ENCODE measurements at places on chromosomes 11 and 22.
A peak's percentile ranks its signal among the peaks of the same experiment; 100 is the strongest.

GRCh38 chr11:70046089-70046488 is 32.0 kb upstream of the ANO1 start:
- DNase-seq, result no peak

DNA sequence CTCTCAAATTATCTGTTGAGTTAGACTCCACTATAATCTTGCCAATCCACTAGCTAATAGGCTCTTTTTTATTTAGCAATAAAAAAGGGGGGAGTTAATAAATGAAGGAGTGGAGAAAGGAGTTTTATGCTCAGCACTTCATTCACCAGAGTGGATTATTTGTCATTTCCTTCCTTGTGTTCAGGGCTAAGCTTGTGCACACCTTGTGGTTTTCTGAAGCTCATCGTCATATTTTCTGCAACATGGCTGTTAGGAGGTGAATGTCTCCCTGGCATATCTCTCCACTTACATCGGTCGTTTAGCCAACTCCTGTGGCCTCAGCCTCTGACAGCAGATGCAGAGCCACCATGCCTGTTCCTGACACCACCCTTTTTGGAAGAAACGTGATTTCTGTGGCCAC is 83.9 kb upstream of the MTNR1B start:
- DNase-seq, result no peak

- no peak for DNase-seq
Measured at GRCh38 chr22:40685406-40685805, 6.1 kb downstream of the MCHR1 start.

GRCh38 chr22:43858156-43858895 is 4.0 kb downstream of the SULT4A1 start:
- DNase-seq, result no peak

- DNase-seq, result no peak
Measured at GRCh38 chr22:47000256-47000655, 237.8 kb downstream of the TBC1D22A start.

DNA sequence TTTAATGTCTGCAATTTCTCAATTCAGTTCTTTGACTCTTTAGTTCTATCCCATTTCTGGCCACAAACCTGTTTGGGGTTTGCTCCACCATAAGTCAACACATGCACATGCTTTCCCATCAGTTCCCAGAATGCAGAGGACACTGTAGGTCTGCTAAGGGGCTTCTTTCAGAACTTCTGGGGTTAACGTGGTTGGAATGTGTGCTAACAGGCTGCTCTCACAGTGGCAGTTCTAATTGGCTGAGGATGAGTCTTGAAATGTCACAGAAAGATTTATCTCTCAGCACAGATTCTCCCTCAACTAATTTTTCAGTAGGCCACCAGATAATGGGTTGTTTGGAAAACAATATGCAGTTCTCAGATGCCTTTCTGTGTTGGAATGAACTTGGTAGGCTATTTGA is 703.4 kb downstream of the NTM start:
- DNase-seq, result no peak

DNA sequence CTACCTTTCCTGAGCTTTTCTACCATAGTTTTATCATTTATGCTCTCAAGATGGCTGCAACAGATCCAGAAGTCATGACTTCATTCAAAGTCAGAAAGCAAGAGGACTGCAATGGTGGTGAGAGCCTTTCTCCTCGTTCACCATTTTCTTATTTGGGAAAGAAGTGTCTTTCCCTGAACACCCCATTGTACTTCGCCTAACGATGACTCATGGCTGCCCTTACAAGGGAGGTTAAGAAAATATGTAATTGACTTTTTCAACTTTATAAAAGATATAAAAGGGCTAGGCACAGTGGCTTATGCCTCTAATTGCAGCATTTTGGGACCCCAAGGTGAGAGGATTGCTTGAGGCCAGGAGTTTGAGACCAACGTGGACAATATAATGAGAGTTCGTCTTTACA is 541.7 kb downstream of the METTL15 start:
- no peak for DNase-seq

GRCh38 chr11:118998388-118998717 is 415 bp downstream of the CENATAC start:
- DNase-seq, result no peak

GRCh38 chr11:117966908-117967307 is 19.3 kb upstream of the IL10RA start:
- no peak for DNase-seq

DNA sequence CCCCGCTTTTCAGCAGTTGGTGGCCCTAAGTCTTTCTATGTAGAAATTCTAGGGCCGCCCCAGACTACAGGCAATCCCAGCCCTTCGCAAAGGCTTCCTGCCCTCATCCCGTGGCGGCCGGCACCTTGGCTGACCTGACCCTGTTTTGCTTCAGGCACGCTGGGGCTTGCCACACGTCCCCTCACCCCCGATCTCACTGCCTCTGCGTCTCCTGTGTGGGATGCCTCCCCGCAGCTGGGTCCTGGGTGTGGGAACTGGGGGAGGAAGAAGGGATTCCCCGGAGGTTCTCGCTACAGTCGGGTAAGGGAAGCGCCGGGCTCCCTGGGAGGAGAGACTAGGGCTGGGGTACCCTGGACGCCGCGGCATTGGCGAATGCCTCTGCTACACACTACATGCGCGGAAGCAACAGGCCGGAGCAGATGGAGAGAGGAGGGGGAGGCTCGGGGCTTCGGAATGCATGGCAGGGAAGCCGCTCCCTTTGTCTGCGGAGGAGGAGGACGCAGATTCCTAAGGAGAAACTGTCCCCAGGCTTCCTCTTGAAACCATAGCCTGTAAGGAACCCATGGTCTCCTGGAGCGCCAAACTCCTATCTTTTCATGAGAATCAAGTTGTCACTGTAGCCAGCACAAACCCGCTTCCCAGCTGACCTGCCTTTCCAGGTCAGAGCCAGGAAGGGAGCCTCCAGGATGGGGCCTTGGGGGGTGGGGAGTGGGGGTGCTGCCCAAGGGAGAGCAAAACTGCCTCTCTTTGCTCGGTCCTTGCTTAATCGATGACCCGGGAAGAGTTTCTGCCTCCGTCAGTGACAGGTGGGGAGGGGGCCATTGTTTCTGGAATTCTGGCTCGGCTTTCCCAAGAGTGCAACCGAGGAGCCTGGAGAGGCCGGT is 1.4 kb downstream of the DTX4 start:
- no peak for DNase-seq

- no peak for DNase-seq
Measured at GRCh38 chr11:8356721-8357504, 93.2 kb upstream of the LMO1 start.

DNA sequence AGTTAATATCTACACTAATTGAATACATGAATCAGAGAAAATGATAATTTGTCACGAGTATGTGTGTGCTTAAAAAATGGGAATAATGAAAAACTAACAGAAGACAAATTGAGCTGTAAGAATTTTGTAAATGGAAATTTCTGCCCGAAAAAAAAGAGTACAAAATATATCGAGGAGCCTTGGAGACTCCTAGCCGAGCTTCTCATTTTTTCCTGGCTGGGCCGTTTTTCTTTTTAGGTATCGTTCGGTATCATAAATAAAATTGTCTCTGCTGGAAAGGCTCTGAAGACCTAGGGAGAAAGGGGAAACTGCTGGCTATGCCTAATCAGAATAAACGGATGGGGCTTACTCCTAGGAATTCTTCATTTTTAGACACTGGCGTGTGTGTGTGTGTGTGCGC is 227.2 kb upstream of the RAG2 start:
- no peak for DNase-seq

- DNase-seq, result no peak
Measured at GRCh38 chr22:17828502-17829080, 54.3 kb upstream of the BID start.

DNA sequence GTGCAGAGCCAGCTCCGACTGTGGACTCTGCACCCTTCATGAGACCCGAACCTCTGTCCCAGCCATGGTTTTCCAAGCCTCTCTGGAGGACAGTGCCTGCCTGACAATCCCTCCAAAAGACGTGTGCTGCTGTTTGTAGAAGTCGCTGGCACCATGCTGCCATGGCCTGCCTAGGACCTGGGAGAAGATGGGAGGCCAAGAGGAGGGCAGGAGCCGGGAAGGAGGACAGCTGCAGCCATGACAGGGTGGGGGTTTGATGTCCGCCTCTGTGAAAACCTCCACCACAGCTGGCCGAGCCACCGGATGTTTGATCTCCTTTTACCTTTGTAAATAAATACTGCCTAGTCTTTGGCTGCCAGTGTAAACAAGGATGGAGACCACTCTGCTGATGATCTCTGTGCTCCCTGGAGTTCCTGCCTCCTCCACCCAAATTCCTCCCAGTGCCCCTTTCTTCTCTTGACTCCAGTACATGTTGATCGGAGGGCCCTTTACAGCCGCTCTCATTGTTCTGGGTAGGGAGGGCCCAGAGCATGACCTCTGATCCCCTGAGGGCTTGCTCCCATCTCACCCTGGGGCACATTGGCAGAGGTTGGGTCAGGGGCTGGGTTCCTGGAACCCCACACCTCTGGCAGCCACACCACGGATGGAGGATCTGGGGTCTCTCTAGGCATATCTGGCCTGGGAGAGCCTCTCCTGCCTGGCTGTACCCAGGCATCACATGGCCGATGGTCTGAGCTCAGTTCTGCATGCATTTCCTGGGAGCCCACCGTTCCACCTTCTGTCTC is 66.9 kb downstream of the BCR start:
- no peak for DNase-seq

DNA sequence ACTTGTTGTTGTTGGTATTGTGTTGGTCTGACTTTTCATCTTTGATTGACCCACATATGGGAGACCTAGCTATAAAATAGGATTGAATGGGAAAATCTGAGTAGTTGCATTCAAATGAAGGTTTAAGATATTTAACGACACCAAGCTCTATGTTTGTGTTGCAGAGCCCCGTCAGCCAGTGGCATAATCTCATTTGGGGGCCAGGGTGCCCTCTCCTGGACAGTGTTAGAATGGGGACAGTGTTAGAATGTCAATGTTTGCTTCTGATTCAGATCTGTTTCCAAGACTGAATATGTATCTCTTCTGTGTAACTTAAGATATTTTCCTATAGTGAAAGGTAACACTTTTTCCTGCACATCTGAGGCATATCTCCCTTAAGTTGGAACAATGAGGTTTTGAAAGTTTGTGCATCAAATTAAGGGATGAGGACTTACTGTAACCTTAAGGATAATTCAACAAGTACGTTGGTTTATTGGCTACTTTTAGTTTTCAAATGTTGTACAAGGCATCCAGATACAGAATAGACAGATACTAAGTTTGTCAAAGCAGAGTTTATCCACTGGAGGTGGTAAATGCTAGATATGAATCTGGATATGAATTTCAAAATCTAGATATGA is 5.3 kb upstream of the OR52M1 start:
- DNase-seq, result peak; percentile 18

DNA sequence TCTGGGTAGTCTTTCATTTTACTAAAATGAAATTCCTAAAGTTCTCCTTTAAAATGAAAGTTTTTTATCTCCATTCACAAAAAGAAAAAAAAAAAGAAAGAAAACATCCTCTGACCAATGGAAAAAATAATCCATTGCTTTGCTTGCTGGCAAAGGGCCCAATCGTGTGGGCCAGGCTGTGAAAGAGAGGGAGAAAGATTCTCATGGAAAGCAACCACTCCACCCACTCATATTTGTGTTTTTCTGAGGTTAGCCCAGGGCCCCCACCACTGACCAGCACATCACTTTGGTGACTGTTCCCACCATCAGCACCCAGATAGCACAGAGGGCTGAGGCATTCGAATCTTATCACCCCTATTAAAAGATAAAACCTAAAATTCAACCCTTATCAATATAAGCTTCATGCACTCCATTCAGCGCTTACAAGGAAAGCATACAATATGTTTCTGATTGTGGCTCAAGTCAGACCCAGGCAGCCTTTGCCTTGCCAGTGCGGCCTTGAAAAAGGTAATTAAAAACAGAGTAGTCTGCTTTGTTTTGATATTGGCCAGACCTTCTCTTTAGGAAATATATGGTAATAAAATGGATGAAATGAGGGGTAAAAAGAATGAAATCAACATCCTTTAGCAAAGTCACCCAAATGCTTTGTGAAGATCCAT is 192.8 kb downstream of the ETS1 start:
- DNase-seq, result no peak

DNA sequence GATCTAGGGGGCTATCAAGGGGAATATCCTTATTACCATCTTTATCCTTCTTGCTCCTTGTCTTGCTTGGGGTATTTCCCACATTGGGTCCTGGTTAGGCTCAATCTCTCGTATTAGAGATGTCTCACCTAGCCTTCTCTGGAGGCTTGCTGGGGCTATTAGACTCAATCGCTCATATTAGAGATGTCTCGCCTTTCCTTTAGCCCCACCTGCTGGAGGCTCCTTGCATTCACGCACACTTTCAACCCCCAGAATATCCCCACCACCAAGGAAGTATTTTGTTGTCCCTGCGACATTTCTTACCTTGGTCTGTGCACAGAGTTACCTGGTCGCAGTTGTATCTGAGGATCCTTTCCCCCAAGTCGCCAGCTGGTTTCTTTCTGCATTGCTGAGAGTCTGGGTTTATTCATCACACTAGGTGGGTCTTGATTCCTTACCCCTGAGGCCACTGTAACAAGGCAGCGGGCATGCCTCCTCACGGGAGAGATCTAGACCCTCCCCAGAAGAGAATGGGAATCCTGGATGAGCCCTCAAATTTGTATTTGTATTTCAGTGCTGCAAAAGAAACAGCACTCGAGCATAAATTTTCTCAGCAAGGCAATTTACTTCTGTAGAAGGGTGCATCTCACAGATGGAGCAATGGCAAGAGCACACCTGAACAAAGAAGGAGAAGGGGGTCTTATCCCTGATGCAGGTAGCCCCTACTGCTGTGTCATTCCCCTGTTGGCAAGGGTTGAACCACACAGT is 15.9 kb upstream of the HYLS1 start:
- no peak for DNase-seq

DNA sequence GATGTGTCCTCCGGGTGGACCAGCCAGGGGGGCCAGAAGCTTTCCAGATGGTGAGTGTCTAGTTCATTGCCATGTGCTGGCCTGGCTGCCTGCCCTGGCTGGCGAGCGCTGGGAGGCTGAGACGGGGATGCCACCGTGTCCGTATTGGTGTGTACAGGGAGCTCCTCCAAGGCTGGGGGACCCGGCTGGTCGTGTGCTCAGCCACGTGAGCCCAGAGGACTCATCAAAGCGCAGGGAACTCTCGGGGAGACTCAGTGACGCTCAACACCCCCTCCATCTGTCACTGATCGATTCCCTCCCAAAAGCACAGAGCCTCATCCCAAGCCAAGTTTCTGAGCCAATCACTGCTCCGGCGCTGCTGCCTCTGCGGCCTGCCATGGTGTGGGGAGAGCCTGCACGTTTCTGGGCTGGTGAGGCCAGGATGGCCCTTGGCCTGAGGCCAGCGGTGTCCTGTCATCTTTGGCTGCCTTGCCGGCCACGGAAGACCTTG is 423.7 kb downstream of the SHANK2 start:
- no peak for DNase-seq

GRCh38 chr11:78226684-78227680 is 38.3 kb downstream of the USP35 start:
- no peak for DNase-seq

DNA sequence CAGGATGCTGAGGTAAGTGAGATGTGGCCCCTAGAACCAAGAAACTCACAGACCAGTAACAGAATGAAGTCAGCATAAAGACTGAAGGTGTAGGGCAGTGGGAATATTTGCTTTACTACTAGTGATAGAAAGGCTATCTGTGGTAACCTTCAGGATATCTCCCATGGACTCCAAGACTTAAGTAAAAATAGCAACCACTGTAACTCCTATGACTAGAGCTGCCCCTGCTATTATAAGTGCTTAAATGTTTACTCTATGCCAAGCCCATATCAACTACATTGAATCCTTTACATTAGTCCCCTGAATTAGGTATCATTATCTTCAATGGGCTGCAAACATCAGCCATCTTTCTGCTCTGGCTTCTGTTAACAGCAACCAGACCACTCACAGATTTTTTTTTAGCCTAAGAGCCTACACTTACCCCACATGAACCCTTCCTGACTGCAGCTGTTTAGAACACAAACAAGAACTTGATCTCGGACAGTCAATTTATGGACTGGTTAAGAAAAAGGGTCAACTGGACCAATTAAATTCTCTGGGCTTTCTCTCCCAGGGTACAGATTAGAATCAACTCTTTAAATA is 335.1 kb upstream of the API5 start:
- DNase-seq, result no peak

Data from activated naive CD8-positive, alpha-beta T cell treated with anti-CD3 and anti-CD28 coated beads, Interleukin-2, amount 50 U/mL, for 16 hours (primary cell).